ENCODE measurements at places on chromosomes 5 and 9.

- ATAC-seq = peak; percentile 65
Observed at GRCh38 chr9:83978992-83979811, 813 bp downstream of the HNRNPK start.

DNA sequence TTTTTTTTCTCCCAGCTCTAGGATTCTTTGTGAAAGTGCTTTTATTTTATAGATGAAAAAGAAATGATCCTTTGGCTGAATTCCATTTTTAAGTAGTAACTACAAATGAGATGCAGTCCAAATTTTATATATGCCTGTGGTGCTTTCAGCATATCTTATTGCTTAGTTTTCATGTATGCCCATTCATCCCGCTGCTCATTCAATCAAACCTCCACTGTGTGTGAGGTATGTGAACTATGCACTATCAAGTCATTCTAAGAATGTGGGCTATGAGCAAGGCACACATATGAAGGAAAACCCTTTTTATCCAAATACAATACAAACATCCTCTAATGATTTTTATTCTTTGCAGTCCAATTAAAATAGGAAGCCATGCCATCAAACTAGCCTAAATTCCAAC lies 1069.1 kb upstream of the DMAC1 start:
- no peak for ATAC-seq

GRCh38 chr9:116318468-116319374 lies 165.1 kb downstream of the PAPPA start:
- no peak for ATAC-seq

- ATAC-seq = peak; percentile 52
Observed at GRCh38 chr5:124790895-124791732, 44.7 kb upstream of the ZNF608 start.

DNA sequence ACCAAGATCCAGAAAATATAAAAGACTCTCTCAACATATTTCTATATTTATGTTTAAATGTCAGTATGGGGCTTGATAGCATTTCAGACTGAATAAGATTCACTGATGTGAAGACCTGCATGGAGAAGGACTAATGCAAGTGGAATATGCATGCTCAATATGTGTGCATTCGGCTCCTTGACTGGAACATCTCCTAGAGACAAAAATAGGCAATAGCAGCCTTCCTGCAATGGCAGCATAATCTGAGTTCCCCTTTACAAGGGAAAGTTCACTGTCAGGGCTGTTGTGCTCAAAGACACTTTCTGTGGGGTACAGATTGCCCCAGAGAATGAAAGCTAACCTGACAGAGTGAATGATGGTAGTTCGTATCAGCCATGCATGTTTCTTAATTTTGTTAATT lies 42.4 kb downstream of the STARD4 start:
- ATAC-seq = no peak

GRCh38 chr9:2066312-2067273 lies 51.4 kb downstream of the SMARCA2 start:
- peak; percentile 67 for ATAC-seq

- ATAC-seq = no peak
Observed at GRCh38 chr5:139650689-139651042, 2.5 kb downstream of the CXXC5 start.

DNA sequence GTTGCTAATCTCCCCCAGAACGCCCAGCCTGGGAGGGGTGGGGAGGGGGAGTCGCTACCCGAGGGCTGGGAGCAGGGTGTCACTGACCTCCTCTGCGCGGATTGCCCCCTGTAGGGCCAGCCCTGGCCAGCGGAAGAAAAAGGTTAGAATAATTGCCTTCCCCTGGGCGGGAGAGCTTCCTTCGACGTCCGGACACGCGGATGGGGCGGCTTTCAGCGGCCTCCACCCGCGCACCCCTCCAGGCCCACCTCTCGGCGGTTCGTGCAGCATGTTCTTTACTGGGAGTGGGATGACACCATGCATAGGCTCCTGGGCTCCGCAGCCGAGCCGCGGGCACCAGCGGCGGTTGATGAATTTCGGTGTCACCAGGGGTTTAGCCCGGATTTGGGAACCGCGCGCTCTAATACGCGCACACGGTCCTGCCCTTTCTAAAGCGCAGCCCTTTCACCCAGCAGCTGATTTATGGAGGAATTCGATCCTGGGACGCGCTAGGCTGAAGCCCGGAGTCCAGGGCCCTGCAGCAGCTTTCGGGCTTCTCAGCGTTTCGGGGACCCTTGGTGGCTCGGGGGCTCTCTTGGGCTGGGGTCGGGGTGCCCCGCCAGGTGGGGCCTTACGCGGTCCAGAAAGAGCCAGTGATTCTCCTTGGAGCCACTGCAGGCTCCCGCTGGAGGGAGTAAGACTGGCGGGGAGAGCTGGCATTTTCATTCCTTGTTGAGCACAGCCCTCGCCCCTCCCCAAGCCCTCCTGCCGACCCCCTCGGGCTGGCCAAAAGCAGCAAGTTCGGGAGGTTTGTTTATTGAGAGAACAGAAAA lies 10.1 kb downstream of the LMX1B start:
- no peak for ATAC-seq

- no peak for ATAC-seq
Observed at GRCh38 chr9:1414711-1415131, 364.6 kb downstream of the DMRT2 start.

DNA sequence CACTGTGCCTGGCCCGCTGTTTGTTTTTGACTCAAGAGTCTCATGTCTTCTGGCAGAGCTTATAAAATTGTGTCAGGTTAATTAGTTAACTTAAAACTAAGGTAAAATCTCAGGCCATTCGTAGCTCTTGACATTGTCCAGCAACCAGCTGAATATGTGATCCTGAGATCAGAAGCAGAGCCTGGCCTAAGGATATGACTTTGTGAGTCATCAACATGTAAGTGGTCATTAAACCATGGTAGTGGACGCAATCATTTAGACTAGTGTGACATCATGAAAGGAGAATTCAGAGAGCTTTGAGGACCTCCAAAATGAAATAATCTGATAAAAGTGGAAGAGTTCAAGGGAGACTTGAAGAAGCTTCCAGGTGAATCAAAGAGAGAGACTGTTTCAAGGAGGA lies 23.3 kb downstream of the SPZ1 start:
- no peak for ATAC-seq

DNA sequence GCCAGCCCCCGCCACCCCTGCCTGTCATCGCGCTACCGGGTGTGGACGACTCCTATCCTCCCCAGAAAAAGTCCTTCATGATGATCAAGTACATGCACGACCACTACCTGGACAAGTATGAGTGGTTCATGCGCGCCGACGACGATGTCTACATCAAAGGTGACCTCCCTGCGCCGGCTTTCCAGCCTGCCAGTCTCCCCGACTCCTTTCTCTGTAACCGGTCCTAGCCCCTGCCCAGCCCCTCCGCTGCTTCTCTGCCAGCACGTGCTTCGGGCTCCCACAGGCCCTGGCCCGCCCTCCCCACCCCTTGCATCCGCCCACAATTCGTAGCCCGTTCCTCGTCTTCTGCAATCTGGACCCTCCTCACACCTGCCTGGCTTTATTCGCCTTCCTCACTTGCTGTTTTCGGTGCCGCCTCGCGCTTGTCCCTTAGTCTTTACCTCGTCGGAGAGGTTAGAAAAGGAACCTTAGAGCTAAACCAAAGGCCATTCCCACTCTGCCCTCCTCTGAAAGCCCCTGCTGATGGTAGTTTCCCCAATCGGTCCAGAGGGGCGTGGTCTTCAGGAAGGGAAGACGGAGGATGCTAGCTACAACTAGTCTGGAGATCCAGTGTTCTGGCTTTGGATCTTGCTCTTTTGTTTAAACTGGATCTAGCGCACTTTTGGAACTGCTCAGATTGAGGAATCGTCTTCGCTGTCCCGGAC lies 1.4 kb downstream of the CHSY3 start:
- peak; percentile 3 for ATAC-seq

GRCh38 chr9:93107825-93108161 lies 11.8 kb downstream of the CARD19 start:
- no peak for ATAC-seq

- no peak for ATAC-seq
Observed at GRCh38 chr9:134263596-134263995, 62.7 kb upstream of the RXRA start.

GRCh38 chr5:107472620-107473064 lies 198.1 kb downstream of the EFNA5 start:
- no peak for ATAC-seq

DNA sequence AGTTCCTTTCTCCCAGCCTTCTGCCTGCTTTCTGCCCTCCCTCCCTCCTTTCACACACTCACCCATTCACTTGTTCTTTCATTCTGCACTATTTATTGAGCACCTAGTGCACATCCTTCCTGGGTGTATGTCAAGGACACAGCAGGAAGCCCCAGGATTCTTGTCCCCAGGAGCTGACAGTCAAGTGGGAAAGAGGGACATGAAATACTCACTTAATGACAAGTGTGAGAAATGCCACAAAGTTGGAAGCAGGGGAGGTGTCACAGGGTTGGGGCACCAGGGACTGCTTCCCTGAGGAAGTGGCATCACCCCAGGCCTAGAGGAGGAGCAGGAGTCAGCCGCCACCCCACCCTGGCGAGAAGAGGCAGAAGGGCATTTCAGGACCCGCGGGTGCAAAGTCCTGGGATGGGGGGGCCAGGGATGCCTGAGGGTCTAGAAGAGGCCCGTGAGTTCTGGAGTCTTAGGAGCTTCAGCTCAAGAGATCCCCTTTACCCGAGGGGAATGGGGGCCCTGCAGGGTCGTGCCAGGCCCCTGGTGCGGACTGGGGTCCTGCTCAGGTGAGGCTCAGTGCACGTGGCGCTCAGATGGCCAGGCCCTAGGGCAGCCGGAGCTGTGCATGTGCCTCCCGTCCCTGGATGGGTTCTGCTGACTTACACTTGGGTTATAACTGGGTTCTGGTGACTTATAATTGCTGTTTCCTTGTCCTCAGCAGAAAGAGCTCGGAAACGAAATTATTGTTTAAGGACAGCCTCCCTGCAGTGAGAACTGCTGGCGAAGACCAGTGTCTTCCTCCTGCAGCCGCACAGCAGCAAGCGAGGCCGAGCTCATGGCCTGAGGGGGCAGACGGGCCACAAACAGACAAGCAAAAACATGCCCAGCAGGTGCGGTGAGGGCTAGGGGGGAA lies 16.9 kb upstream of the LAMC3 start:
- no peak for ATAC-seq

DNA sequence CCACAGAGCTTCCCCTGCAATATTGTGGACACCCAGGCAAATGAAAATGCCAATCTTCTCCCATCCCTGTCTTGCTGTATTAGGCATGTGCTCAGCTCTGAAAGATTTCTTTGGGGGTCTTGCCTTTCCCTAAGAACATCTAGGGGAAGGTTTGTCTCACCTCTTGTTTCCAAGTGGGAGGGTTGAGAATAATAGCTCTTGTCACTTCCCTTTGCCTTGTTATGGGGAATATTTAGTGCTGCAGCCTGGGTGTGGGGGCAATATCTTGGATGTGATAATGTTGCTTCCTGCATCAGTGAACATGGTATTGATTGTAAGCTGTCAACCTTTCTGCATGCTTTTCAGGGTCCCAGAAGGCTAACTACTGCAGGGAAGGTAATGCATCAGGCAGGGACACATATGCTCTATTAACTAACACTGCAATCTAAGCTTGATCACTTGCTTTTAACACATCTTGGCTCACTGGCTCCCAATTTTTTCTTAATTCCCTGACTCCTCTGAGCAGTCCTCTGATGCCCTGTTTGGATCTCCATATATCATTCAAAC lies 66.1 kb upstream of the GPR151 start:
- ATAC-seq = no peak

DNA sequence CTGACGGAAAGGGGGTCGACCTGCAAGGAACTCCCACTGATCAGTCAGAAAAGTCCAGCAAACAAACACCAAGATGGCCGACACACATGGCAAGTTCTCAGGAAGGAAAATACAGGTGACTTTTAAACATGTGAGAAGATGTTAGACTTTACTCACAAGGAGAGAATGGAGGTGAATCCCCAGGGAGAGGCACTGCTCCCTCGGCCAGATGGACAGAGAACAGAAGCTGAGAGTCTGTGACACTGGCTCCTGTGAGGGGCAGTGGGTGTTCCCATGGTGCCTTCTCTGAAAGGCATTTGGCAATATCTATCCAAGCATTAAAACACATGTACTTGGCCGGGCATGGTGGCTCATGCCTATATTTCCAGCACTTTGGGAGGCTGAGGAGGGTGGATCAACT lies 22.8 kb downstream of the COL5A1 start:
- ATAC-seq = no peak

GRCh38 chr5:167207081-167207480 lies 1084.4 kb upstream of the WWC1 start:
- ATAC-seq = no peak

DNA sequence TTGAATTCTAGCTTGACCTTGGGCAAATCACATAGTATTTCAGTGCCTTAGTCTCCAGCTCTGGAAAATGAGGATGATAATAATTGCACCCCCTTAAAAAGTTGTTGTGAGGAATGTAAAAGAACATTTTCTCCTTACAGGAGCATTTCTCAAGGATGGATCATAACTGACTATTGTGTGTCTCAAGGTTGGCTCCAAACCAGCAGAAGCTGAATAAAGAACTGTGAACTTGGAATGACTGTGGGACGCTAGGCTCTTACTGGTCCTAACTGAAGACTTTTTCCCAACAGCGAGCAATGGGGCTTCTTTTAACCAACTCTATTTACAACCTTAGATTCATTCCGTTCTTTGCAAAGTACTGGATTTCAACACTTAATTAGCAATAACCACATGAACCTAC lies 26.2 kb upstream of the GLRX start:
- ATAC-seq = no peak

- no peak for ATAC-seq
Observed at GRCh38 chr9:113687680-113688371, 188.3 kb upstream of the ZNF618 start.

GRCh38 chr5:39631958-39632357 lies 207.2 kb upstream of the DAB2 start:
- ATAC-seq = no peak

DNA sequence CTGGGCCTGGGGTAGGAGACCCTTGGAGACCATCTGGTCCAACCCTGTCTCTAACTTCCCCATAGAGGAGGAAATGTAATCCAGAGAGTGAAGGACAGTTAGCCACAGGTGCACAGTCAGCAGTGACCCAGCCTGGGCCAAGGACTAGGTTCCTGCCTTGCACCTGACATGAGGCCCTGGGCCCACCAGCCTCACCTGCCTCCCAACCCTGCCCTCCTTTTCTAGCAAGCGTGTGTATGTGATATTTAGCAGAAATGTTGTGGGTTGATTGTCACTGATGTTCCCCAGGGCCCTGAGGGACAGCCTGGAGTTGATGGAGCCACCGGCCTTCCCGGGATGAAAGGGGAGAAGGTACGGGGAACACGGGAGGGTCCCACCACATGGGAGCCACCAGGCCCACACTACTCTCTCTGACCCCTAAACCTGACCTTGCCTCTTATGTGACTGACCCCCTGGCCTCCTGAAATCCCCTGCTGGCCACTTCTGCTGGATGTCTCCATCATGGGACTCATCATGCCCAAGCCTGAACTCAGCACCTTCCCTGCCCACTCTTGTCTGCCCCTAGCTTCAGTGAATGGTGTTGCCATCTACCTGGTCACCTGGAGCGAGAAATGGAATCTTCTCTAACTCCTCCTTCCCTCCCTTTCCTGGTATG lies 79.2 kb upstream of the TGFBR1 start:
- ATAC-seq = no peak
